T47D (cell line): ENCODE measurements at places on chromosomes 1 and 21.

GRCh38 chr1:192238421-192238820 lies 78.4 kb upstream of the RGS21 start:
- DNase-seq: peak; percentile 49

- no peak for DNase-seq
Measured at GRCh38 chr21:37877888-37878684, 38.2 kb downstream of the KCNJ6 start.

DNA sequence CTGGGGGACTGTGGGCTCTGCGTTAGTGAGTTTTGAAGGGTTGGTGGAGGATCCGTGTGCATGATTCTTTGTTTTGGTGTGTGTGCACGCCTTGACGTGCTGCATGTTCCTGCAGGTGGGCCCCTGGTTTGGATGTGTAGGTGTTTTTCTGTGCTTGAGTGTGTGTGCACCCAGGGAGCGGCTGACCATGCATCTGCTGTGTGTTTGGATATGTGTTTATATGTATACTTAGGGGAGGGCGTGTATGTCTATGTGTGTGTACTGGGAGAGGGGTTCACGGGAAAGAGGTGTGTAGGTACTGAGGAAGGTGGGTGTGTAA lies 1.1 kb downstream of the VANGL2 start:
- DNase-seq: no peak

DNA sequence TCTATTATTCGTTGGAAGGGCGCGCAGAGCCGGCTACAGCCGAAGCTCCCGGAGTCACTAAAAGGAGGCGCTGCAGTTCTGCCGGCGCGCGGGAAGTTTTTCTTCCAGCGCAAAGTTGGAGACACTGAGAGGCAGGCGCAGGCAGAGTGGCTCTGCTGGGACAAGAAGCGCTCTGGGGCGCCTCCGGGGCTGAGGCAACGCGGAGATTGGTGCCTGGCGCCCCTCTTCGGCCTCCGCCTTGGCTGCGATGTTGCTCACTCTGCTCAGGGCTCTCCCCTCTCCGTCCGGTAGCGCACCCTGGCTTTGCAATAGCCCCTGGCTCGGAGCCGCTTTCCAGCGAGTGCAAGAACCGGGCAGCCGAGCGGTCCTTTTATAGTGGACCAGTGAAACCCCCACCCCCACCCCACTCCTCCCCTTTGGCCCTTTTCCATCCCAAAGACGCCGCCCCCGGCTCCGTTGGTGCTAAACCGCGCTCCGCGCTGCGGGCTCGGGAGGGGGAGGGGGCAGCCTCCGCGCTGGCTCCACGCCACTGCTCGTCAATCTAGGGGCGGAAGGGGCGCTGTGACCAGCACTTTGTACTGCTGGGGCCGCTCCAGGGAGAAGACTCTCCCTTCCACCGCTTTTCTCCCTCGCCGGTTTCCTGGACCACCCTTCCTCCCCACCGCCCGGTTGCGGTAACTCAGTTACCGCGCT lies at the start of gene ADAMTS1:
Gene ADAMTS1, minus strand, starts transcription at position 344 of the 693 bp plus-strand sequence. CDS start 455 bp downstream, outside the sequence.
- DNase-seq: no peak

DNA sequence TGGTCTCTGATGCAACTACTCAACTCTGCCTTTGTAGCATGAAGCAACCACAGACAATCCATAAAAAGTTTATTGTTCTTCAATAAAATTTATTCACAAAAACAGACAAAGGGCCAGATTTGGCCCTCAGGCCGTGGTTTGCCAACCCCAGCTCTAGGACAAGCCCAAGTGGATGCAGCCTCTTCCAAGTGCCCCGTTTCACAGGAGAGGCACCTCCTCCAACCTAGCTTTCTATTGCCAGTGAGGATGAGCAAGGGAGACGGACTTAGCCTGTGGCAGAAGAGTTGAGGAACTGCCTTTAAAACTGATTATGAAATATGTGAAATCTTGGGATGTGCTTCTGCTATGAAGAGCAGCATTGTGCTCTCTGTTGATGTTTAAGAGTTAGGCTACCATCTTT lies 105.4 kb downstream of the PSMG1 start:
- DNase-seq: no peak

GRCh38 chr1:165073185-165074007 lies 283.1 kb downstream of the LMX1A start:
- peak; percentile 28 for DNase-seq

- DNase-seq: no peak
Measured at GRCh38 chr21:33241846-33242245, 12.1 kb downstream of the IFNAR2 start.

- no peak for DNase-seq
Measured at GRCh38 chr21:42799948-42800347, 79.4 kb downstream of the WDR4 start.

DNA sequence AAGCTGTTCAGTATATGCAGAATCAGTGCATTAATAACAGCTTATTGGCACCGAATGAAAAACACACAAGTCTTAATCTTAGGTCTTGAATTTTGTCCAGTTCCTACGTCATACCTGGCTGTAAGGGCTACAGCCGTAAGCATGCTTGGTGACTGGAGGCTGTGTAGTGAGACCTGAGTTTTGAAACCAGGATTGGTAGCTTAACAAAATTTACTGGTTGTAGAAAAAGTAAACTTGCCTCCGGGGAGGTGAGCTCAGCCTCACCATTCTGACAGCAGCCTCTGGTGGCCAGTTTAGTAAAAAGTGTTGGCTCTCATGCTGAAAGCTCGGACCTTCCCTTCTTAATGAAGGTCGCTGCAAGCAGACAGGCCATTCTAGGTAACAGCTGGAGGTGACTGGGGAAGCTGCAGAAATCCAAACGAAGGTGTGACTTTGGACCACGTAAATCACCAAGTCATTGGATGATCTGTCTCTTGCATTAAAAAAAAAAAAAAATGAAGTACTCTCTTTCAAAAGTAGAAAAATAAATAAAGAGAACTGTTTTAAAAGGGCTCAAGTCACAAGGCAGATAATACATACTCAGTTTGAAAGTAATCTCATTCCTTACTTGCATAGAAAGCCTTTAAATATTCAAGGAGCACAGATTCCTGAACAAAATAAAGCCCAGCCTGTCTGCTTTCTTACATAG lies 48.9 kb downstream of the HLCS start:
- peak; percentile 80 for DNase-seq

- no peak for DNase-seq
Measured at GRCh38 chr1:119079881-119080280, 60.6 kb downstream of the WARS2 start.

DNA sequence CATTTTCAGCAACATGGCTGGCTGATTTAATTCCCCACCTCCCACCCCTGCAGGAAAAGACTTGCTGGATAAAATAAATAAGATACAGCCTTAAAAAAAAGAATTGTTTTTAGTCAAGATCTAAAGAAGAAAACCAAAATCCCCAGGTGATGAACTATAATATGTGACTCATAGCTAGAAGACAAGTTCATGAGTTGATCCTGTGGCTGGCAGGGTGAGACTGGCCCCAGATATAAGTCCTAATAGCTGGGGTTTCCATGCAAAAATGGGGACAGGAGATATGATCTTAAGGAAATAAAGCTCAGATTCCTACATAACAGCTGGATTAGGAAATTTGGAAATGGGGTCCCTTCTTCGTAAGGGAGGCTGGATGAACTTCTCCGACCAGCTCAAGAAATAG lies 21.9 kb upstream of the RGSL1 start:
- DNase-seq: no peak

GRCh38 chr1:245334827-245335490 lies 180.2 kb downstream of the KIF26B start:
- DNase-seq: no peak

DNA sequence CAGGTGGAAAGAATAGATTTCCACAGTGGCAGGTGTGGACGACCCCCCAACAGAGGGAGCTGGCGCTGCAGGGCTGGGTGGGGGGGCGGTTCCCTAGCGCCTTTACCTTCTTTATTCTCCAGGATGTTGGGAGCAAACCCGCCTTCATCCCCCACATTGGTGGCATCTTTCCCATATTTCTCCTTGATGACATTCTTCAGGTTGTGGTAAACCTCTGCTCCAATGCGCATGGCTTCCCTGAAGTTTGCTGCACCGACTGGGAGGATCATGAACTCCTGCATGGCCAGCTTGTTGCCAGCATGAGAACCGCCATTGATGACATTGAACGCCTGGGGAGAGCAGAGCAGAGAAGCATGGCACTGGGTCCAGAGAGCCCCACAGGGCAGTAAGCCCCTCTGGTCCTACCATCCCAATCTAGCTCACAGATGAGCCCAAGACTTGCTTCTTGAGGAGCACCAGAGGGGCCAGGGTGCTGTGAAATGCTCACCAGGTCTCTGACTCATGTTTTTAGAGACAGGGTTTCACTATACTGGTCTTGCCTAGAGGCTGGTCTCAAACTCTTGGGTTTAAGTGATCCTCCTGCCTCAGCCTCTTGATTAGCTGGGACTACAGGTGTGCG lies 12.2 kb downstream of the ENO1 start:
- DNase-seq: no peak

GRCh38 chr1:10753299-10753698 lies 43.1 kb downstream of the CASZ1 start:
- no peak for DNase-seq

GRCh38 chr1:114466334-114467014 lies 44.5 kb downstream of the TRIM33 start:
- no peak for DNase-seq

GRCh38 chr1:46394108-46394871 lies at the start of gene FAAH:
TSS of gene FAAH (plus strand) at chr1:46394317. CDS start at chr1:46394349, 32 bp downstream.
- peak; percentile 79 for DNase-seq

GRCh38 chr1:9242338-9242969 lies 7.9 kb downstream of the H6PD start:
- no peak for DNase-seq

DNA sequence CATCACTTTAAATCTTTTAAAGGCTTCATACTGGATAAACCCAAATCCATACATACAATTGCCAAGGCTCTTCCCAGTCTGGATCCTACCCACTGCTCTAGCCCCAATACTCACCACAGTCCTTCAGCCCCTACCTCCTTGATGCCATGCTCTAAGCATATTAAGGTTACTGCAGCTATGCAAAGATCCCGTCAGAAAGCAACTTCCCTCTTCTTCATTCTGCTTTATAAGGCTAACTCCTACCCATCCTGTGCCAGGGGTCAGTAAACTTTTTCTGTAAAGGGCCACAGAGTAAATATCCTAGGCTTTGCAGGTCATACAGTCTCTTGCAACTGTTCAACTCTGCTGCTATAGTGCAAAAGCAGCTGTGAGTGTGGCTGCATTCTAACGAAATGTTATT lies 34.3 kb upstream of the MTF1 start:
- no peak for DNase-seq

DNA sequence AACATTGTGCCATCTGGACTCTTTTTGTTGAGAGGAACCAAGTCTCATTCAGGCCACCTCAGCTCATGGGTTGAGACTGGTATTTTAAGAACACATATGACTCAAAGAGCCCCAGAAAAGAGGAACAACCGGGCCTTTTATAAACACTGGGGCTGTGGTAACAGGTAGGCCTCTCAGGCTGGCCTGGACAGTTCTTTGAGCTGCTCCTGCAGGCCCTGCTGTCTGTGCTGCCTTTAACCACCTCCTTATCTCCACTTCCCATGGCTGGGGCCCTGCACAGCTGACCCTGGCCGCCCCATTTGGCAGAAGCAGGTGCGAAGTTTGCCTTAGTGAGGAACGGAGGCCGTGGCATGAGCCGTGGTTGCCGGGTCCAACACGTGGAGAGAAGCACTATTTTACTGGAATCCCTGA lies 163.3 kb downstream of the RHOU start:
- DNase-seq: no peak

- no peak for DNase-seq
Measured at GRCh38 chr1:113804421-113805255, 7.6 kb downstream of the RSBN1 start.

DNA sequence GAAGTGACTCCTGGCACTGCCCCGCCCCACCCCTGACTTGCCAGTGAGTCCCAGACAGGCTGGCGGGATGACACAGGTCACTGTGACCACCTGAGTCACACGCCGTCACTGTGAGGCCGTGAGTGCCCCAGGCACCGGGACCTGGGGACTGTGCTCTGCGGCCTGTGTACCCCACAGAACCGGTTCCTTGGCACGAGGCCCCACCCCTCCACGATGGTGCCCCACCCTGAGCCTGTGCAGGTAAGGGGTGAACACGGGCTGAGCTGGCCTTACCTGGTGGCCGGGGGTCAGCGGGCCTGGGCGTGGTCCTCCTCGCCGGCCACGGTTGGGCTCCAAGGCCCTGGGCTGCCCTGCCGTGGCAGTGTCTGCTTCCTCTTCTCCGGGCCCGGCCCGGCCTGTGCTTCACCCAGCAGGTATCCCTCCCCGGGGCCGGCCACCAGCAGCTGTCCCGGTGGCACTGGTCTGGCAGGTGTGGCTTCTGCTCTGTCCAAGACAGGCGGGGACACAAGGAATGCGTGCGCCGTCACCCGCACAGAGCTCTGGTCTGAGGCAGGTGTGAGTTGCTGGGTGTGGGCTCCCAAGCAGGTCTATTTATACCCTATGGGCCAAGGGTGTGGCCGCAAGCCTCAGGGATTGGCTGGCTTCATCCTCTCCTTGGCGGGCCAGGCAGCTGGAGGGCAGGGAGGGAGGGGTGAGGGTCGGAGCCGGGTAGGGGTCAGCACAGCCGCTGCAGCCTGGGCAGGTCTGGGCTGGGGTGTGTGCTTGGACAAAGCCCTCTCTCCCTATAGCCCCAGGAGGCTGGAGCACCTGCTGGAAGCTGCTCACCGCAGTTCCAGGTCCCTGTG lies at the start of gene RNF223:
Gene RNF223, minus strand, starts transcription at position 564 of the 845 bp plus-strand sequence. CDS start 1,740 bp downstream, outside the sequence.
- peak; percentile 87 for DNase-seq

DNA sequence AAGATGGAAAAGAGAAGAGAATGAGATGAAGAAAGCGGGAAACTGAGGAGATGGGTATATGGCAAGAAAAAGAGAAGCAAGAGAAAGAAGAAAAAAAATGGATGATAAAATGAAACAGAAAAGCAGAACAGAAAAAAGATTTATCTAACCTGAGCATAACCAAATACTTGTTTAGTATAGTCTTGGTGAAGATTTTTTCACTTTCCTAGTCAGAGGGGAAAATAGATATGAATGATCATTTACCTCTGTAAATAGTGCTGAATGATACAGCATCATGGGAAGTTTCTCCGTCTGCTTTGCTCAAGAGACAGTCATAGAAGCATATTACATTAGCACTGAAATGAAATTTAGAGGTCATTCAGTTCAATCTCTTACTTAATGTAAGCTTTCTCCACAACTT lies 36.1 kb upstream of the PLPPR4 start:
- DNase-seq: no peak

- DNase-seq: no peak
Measured at GRCh38 chr1:56788588-56788987, 30.6 kb downstream of the FYB2 start.

DNA sequence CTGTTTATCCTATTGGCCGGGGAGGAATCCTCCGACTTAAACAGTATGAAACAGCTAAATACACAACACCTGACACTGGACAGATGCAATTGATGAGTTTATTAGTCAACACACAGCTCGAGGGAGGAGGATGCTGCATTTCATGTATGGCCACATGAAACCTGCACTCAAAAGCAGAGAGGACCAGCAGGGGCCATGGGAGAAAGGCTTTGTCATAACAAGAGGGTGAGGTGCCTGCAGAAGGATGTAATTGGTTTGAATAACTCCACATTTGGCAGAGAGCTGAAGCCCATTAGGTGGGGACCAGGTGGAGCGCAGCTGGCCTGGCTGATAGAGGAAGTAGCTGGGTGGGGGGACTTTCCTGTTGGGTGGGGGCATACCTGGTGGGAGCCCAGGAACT lies 599.1 kb downstream of the PTPRU start:
- DNase-seq: no peak

- no peak for DNase-seq
Measured at GRCh38 chr1:61053712-61054600, 28.4 kb upstream of the NFIA start.
